Activated CD4-positive, alpha-beta T cell treated with anti-CD3 and anti-CD28 coated beads, Interleukin-2, amount 50 U/mL, for 4 hours (primary cell): ENCODE measurements at places on chromosomes 1 and 21.

DNA sequence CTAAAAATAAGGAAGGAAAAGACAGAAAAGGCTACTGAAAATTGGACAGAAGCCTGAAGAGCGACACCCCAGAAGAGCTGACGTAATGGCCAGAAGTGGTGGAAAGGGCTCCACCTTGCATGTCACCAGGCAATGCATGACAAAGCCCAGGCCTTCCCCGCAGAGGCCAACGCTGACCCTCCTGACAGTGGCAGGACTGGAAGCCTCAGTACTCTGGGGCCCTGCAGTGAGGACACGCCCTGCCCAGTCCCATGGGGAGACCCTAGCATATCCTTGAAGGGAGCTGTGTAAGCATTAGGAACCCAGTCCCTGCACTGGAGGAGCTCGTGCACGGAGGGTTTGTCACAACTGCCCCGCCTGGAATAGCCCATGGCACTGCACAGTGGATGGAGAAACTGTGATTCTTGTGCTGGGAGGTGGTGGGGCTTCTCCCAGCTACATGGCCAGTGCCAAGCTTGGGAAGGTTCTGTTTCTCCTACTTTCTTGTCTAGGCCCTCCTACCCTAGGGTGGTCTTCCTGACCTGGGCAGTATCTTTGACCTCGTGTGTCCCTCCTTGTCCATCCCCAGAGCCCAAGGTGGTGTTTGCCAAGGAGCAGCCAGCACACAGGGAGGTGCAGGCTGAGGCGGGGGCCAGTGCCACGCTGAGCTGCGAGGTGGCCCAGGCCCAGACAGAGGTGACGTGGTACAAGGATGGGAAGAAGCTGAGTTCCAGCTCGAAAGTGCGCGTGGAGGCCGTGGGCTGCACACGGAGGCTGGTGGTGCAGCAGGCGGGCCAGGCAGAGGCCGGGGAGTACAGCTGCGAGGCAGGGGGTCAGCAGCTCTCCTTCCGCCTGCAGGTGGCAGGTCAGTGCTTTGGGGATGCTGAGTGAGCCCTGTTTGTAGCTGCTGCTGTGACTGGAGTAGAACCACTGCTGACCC, 60.4 kb downstream of the OBSCN start:
- no peak for DNase-seq

GRCh38 chr1:50735443-50735842, 224.6 kb downstream of the FAF1 start:
- no peak for DNase-seq

- no peak for DNase-seq
These were observed 1.2 kb downstream of the ATP1B1 start for GRCh38 chr1:169107603-169108208.

DNA sequence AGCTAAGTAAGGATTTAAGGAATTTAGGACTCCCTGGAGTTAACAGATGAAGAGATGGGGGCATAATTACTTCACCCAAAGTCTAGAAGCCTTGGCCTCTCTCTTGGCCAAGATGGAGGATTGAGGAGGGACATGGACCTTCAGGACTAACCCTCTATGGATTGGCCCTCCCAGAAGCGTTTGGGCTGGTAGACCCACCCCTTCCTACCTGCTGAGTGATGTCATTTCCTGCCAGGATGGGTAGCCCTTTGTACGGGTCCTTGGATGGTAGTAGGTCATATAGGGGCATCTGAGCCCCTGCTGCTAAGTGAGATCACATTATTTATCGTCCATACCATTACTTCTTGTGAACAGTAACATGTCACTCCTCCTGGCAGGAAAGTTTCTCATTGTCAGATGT, 17.7 kb downstream of the LURAP1 start:
- DNase-seq, result no peak

DNA sequence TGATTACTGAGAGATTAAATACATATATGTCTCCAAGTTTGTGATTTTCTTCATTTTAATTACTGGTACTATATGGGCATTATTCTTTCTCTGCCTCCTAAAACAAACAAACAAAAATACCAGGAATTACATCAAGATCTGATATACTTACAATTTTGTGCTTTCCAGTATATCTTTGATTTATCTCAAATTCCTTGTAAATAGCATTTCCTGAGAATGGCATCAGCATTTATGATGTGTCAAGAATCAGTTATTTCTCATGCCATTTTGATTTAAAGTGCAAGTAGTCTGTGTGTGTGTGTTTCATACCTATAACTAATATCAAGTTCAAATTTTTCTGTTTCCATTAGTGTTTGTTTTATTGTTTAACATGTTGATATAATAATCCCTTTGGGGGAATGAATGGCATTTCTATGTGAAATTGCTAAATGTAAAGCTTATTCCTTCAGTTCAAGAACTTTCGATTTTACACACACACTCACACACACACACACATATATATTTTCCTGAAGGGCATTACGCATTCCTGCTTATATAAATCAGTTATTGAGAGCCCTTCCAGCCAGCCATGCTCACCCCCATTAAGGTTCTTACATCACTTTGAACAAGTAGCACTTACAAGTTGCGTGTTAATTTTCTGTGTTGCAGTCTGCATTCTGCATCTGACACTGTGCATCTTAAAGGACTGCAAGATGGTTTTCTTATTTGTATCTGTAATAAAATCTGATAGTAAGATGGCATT, 102.7 kb downstream of the NEK7 start:
- DNase-seq, result no peak

GRCh38 chr1:119046785-119047438, 58.8 kb upstream of the TBX15 start:
- DNase-seq, result no peak

DNA sequence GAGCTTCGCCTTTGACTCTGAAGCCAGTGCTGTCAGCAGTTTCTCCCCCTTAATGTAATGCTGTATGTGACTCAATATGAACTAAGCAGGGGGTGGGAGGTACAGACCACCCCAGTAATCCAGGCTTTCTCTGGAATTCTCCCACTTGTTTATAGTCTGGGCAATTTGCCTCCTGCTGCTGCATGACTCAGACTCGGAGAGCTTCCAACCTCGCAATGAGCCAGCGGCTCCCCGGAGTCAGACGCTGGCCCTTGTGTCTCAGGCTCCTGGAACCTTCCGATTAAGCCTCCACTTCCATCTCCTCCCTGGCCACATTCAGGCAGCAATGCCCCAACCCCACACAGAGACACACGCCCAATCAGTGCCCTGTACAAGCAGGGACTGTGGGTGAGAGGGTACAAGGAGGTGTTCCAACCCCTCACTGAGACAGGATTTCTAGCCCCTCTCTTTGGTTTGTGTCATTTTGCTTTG, 471.7 kb upstream of the VAMP3 start:
- no peak for DNase-seq

GRCh38 chr1:212980123-212980785, 29.9 kb downstream of the VASH2 start:
- DNase-seq, result no peak

GRCh38 chr1:184597650-184598357, 156.9 kb downstream of the EDEM3 start:
- no peak for DNase-seq

GRCh38 chr1:48848035-48848434, 71.3 kb upstream of the BEND5 start:
- no peak for DNase-seq

DNA sequence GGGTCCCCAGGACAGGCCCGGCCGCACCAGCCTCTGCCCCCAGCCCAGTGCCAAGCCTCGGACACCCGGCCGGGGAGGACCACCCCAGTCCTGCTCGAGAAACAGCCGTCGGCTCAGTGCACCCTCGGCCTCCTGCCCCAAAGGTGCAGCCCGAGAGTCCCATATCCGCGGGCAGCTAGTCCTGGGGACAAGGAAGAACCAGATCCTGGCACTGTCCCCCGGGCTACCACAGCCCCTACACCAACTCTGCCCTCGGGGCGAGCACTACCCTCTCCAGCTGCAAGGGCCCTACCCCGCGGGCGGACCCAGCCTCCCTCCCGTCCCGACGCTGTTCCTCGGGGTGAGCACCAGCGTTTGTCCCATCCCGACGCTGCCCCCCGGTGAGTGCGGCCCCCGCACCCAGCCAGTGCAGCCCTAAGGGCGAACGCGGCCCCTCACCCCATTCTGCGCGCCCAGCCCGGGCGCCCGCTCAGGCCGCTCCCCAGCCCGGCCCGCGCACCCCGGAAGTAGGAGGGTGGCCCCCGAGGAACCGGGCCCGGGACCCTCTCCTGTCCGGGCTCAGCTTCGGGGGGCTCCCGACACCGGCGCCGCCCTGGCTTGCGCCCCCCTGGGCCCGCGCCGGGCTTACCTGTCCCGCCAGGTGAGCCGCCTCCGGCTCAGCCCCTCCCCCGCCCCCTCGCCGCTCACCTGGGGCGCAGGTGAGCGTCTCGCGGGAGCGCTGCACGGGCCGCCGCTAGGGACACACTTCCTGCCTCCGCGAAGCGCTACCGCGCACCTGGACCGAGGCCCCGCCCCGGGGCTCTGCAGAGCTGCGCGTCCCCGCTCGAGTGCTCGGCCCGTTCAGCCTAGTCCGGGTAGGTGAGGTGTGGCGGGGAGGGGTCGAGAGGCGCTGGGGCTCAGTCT, at the start of gene KDF1:
Gene KDF1, minus strand, starts transcription at position 747 of the 903 bp plus-strand sequence. CDS start 8,088 bp downstream, outside the sequence.
- peak; percentile 50 for DNase-seq

DNA sequence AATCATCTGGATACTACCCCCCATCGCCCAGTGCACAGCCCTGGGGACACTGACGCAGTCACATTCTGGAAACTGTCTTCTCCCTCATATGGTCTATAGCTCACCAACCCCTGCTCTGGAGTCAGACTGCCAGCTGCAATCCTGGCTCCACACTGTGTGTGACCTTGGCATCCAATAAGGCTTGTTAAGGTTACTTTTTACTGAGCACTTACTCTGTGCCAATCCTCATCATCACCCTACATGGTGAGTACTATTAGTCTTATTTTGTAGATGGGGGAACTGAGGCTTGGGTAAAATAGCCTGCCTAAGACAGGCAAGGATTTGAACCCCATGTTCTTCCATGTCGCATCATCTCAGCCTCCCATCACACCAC, 34.9 kb downstream of the AHDC1 start:
- no peak for DNase-seq

DNA sequence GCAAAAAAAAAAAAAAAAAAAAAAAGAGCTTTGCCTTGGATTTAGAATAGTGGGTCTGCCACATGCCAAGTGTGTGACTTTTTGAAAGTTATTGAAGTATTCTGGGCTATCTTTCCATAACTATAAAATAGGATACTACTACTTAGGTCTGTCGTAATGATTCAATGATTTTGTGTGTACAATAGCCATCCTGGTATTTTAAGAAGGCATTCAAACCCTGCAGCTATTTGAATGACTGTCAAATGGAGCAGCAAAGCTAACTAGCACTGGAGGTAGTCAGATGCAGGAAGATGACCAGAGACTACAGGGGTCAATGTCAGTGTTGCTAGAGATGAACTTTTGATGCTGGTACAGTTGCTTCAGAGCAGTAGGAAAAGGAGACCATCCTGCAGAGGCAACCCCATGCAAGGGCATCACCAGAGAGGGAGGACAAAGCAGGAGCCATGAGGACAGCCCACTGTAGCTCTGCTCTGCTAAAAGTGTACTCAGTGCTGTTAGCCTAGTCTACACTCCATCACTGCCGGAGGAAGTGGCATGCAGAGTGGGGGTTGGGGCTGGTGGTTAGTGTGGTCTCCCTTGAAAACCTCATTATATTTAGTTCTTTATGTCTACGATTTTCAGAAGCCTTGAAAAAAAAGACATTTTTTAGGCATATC, 29.0 kb downstream of the DUSP10 start:
- DNase-seq, result peak; percentile 57

DNA sequence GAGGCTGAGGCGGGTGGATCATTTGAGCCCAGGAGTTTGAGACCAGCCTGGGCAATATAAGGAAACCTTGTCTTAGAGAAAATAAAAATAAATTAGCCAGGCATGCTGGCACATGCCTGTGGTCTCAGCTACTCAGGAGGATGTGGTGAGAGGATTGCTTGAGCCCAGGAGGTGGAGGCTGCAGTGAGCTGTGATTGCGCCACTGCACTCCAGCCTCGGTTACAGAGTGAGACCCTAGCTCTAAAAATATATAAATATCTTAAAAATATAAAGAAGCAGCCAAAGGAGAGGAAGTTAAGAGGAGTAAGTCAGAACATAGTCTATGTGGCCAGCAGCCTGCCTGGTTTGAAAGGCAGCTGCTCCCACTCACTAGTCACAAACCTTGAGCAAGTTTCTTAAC, 4.5 kb upstream of the IL10RB start:
- no peak for DNase-seq

DNA sequence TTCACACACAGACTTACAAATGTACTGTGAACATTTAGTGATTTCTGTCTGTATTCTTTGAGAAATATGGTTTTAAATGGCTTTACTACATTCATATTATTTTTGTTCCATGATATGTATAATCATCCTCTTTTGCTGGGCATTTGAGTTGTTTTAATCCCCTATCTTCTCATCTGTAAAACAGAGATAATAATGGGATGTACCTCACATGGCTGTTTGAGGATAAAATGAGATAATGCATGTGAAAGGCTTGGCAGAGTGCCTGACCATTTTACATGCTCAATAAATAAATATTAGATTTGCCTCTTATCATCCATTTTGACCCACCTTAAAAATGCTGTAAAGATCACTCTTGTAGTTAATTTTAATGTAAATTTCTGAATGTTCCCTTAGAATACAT, 197.2 kb downstream of the C1orf94 start:
- no peak for DNase-seq

- DNase-seq, result no peak
These were observed 14.5 kb downstream of the PAX7 start for GRCh38 chr1:18644973-18645746.

DNA sequence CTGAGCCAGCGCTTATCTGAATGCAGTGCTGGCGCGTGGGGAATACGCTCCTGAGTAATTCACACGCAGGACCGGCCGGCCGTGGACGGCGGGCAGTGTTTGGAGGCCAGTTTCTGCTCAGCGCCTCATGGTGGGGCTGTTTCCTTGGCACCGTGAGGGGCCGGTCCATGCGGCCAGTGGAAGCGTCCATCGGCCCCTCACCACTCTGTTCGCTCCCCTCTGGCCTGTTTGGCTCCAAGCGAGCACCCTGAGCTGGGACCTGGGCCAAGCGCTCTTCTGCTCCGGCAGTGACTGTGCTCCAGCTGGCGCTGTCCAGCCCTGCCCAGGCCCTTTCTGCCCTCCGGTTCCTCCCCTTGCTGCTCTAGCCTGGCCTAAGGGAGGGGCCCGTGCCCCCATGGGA, 16.3 kb upstream of the PLCH2 start:
- DNase-seq, result no peak

DNA sequence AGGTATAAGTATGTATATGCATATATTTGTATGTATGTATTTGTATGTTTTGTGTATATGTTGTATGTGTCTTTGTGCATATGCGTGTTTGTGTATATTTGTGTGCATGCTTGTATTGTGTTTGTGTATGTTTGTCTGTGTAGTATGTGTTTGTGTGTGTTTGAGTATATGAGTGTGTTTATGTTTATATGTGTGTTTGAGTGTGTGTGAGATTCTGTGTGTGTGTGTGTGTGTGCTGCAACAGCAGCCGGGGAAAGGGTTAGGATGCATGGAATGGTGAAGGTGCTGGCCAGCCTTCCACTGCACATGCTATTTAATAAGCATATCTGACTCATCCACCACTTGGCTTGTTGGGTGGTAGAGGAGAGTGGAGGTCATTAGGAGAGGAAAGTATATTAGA, 46.6 kb upstream of the RAB4A start:
- no peak for DNase-seq
